ENCODE measurements at places on chromosomes 6 and 20.
A peak's percentile ranks its signal among the peaks of the same experiment; 100 is the strongest.

- DNase-seq = no peak
Measured at GRCh38 chr6:143936778-143937667, 71.0 kb downstream of the PLAGL1 start.

DNA sequence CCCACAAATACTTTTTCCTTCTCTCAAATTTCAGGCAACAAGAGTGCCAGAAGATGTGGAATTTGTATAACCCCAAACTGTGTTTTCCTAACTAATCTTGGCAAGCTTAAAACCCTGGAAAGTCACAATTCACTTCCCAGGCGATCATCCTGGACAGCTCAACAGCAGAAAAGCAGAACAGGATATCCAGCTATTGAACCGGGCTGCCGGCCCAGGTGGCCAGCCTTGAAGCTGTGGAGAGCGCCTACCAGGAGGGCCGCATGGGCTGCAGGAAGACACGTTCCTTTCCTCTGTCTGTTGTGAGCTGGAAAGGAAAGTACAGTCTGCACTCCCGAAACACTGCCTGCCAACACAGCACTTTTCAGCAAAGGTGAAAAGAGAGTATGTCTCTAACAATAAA, 719.7 kb upstream of the MARCKS start:
- no peak for DNase-seq

DNA sequence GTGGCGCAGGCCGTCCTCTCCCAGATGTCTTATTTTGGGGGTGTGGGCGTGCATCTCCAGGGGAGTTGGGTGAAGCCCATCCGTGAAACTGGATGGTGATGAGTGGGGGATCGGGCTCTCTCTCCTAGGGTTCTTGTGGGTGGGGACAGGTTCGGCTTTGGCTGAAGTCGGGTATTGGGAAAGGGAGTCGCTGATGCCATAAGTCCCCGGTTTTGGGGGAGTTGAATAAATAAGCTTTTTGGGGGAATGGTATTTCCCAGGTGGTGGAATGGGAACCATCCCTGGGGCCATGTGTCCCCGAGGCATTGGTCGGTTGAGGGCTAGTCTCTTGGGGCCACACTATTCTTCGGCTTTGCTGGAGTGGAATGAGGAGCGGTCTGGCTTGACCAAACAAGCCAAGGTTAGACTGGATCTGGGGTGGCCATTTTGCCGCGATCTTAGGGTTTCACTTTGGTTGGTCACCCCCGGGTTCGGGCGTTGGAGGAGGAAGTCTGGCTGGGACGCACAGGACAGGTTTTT, 481 bp downstream of the ZNF133 start:
- DNase-seq = no peak

DNA sequence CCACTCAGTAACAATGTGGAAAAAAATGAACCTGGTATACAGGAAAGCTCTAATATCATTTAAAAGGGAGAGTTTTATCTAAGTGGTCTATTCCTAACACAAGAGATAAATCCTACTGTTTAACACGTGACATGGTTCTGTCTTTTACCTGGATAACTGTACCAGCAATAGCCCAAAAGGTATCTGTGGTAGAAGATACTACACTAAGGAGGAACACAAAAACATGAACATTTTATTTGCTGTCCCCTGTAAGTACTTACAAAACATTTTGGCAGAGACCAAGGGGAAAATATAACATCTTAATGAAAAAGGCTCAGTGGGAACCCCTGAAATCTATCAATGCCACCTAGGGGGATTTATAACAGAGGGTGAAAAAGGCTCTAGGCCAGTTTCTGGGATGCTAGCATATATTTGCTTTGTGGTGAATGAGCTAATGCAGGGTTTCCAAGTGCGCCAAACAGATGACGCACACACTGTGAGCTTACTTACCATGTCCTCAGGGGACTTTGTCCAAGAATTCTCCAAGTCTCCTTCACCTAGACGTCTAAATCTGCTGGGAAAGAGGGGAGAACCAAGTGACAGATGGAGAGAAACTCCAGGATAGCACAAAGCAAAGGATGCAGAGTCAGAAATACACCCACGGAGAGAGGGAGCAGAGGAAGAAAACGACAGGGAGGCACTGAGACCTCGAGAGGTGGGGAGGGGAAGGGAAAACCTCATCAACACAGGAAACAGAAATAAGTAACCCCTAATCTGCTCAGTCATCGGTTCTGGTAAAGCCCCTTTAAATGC, 147.9 kb upstream of the PRND start:
- DNase-seq = no peak

DNA sequence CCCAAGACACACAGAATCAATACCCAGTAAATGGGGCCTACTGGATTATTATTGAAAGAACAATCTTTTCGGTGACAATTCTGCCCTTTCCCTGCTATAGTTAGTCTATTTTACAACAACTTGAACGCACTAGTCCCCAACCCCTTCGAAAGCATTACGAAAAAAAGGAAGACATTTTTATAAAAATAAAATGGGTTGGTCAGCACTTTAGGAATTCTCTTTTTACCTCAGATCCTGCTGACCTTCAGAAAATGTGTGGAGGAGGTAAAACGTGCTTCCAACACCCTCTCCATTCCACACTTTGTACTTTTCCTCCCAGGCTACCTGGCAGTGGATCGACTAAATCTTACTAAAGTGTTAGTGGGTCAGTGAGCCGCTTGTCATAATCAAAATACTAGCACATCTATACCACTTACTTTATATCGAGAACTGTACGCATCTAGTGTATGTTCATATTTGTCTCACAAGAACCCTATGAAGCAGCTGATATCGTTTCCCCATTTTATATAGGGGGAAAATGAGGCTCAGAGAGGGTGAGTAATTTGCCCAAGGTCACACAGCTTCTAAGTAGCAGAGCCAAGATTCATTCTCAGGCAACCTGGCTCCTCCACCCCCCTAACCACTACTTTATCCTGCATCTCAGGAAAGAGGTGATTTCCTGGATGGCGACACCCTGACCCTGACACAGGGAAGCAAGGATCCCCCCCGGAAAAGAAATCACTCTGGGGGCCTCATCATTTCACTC, 10.6 kb downstream of the NFATC2 start:
- DNase-seq = no peak

DNA sequence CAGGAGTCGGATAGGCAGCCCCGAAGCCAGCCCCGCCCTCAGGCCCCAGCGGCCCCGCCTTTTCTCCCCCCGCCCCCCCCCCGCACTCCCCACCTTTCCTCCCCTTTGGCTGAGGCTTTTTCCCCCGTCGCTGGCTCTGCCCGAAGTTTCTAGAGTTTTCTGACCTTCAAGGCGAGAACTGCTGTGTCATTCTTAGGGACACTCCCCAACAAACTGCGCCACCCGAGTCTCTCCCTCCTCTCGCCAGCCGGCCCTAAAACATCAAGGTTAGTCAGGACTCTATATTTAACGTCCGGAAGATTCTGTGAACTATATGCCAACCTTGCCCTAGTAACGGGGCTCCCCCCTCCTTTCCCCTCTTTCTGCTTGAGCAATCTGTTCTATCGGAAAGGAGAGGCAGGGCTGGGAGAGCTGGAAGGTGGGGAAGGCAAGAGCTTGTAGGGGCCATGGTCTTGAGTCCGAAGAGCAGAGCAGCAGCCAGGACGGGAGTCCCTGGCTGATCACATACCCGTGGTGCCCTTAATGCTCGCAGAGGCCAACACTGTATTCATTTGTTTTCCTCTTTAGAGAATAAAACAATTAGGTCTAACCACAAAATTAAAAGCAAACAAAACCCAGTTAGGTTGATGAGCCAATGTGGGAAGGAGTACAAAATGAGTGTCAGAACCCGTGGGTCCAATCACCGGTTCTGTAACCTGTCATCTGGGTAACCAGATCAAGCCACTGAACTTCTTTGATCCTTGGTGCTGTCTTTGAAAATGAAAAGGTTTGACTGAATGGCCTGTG, 5.3 kb upstream of the HSPA1B start:
- DNase-seq = peak; percentile 82

- DNase-seq = no peak
Measured at GRCh38 chr6:168292826-168293225, 26.8 kb downstream of the DACT2 start.

GRCh38 chr6:17267566-17267965, 13.6 kb upstream of the RBM24 start:
- DNase-seq = no peak

- DNase-seq = no peak
Measured at GRCh38 chr20:11979306-11979990, 61.8 kb downstream of the BTBD3 start.

DNA sequence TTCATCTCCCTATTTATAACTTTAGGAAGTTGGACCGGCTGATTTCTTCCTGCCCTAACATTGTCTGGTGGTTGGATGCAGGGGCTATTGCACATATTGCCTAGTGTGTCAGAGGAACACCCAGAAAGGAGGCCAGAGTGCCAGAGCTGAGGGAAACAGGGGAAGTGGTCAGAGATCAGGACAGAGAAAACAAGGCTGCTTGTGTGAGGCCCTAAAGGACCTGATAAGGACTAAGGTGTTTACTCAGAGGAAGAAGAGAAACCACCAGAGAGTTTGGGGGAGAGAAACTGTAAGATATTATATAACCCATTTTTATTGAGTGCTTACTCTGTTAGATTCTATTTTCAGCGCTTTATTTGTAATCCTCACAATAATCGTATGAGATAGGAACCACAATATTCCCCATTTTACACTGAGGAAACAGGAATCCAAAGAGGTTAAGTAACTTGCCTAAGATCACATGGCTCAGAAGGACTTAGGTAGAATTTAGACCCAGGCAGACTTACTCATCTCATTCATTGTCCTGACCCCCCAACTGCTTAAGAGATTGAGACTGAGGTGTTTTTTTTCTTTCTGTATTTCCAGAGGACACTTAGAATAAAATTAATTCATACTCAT, 54.0 kb upstream of the REV3L start:
- DNase-seq = peak; percentile 31

GRCh38 chr6:103750603-103751002, 1109.1 kb downstream of the HACE1 start:
- no peak for DNase-seq

DNA sequence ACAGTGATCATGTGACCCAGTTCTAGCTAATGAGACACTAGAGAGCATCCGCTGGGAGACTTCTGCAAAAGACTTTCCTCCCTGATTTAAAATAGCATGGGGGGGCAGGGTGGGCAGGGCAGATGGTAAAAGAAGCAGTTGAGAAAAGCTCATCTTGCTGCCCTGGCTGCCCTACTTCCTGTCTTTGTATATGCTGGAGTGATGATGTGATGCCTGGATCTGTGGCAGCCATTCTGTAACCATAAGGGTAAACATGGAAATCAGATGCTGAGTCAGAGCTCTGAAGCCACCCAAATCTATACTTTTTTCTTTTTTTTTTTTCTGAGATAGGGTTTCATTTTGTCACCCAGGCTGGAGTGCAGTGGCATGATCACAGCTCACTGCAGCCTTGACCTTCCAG, 25.4 kb downstream of the ZFP64 start:
- no peak for DNase-seq

GRCh38 chr6:90488816-90489215, 98.1 kb downstream of the MAP3K7 start:
- no peak for DNase-seq

GRCh38 chr20:22684072-22684762, 99.8 kb upstream of the FOXA2 start:
- DNase-seq = peak; percentile 61

DNA sequence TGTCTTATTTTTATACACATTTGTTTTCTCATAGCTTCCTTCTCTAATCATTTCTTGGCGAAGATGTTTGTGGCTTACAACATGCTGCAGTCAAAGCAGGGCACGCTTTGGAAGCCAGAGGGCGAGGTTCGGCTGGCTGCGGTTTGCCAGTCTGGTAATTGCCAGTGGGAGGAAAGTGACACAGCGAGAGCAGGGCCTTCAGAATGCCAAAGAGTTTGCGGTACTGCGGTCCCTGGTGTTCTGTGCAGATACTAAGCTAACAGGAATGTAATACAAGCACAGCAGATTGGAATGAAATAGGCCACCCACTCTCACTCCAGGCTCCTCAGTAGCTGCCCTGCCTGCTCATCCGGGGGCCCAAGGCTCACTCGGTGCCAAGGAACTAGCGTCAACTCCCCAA, 58.7 kb upstream of the TGM3 start:
- no peak for DNase-seq

DNA sequence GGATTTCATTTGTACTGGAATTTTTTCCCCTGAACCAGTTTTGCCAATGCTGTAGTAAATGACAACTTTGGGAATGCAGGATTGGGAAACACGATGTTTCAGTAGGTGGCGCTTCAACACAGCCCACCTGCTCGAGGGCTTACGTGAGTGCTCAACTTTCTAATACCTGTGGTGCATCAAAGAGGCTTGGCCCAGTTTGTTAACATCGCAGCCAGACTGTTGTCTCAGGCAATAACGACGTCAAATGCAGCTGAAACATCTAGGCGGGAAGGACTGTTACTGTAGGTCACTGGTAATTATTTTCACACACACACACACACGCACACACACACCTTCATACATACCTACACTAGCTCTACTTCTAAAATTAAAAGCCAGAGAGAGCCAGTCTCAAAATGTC, 815.5 kb upstream of the SLC35B3 start:
- peak; percentile 0 for DNase-seq

DNA sequence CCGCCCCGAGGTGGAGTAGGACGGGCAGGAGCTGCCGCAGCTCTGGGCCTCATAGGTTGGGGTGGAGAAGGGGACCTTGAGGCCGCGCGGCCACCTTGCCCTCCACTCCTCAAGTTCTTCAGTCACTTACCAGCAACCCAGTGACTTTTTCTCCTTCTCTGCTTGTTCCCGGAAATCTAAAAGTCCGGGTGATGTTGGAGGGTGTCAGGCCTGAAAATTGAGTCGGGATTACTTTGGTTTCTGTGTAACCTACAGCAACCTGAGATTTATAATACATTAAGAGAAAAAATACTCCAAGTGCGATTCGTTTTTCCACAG, 338 bp downstream of the RWDD1 start:
- no peak for DNase-seq

DNA sequence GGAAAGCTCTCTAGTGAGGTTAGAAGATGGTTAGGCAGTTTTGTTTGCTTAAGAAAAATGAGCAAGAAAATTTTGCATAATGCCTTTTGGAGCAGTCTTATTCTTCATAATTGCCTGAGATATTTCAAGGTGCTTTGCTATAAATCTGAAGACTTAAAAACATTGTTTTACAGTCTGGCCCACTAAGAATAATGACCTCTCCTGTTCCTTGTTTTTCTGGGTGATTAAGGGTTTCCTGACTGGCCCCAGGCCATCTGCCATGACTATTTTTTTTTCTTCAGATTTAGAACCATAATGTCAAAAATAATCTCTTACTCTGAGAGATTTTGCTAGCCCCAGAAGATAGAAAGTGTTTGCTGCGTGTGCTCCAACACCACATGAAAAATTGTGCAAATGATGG, 72.3 kb upstream of the CENPW start:
- no peak for DNase-seq

- DNase-seq = no peak
Measured at GRCh38 chr6:157272866-157273755, 50.2 kb downstream of the TMEM242 start.

All from activated CD4-positive, alpha-beta T cell treated with anti-CD3 and anti-CD28 coated beads, Interleukin-10, Interleukin-2, amounts not matched to agents 100 ng/mL and 50 ng/mL, durations not matched to agents 16 hours and 8 hours (primary cell).